AG04450 (cell line): ENCODE measurements at places on chromosomes 6 and 20.
A peak's percentile ranks its signal among the peaks of the same experiment; 100 is the strongest.

- no peak for DNase-seq
Observed at GRCh38 chr6:94673251-94673650, 904.1 kb upstream of the MANEA start.

- no peak for DNase-seq
Observed at GRCh38 chr6:17018425-17018824, 83.4 kb upstream of the STMND1 start.

- DNase-seq = peak; percentile 10
Observed at GRCh38 chr6:150417899-150418826, 49.4 kb downstream of the IYD start.

- DNase-seq = no peak
Observed at GRCh38 chr6:137645850-137646249, 151.7 kb upstream of the OLIG3 start.

GRCh38 chr6:11426571-11426970 lies 111.0 kb upstream of the TMEM170B start:
- no peak for DNase-seq

- DNase-seq = no peak
Observed at GRCh38 chr20:49846206-49846807, 33.7 kb downstream of the SLC9A8 start.

GRCh38 chr6:149851461-149852110 lies 12.6 kb downstream of the LRP11 start:
- no peak for DNase-seq

DNA sequence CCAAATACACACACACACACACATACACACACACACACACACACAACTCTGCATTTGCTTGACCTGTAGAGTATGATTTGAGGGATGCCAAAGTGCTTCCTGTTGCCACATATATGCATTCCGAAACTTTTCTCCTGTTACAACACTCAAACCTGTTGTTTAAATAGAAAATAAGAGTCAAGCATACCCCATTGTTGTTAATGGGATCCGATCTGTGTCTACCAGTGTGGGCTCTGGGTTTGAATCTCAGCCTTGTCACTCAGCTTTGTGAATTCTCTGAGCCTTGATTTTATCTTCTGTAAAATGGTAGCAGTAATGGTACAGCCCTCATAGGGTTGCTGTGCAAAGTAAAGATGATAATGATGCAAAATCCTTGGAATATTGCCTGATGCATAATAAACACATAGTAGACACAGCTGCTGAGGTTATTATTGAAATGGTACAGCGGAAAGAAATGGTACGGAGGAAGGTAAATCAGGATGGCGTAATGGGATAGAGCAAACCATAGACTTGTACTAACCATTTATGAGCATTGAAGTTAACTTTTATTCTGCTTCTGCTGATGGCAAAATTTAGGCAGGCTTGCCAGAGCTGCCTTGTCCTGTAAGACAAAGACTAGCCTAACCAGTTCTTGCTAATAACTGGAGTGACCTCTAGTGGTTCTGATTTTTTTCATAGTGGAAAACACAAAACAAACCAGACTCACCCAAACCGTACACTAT lies 113.5 kb upstream of the PHACTR1 start:
- DNase-seq = no peak

- peak; percentile 10 for DNase-seq
Observed at GRCh38 chr6:69090132-69090531, 455.1 kb downstream of the ADGRB3 start.

DNA sequence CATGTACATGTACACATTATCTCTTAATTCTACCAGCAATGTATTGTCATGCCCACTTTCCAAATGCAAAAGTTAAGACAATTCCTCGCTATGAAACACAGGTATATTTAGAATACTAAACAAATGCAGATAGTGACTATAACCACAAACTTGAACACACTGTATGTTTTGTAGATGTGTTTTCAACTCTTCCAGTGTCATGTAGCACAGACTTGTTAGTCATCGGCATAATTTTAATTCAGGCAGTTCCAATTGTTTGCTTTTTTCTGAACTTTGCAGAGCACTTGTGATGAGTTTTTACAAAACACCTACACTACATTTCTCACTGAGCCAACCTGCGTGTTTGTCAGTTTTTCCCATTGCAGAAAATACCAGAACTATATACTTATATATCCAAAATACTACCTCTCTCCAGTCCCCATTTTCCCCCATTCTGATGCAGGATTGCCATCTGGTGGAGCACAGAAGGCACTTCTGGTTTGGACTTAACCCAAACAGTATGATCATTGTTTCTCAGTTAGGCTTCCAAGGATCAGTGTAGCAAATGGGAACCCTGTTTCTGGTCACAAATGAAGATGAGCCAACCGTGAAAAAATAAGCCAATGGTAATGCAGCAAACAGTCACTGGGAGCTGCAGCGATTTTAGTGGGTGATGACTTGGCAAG lies 143.4 kb downstream of the ADGRB3 start:
- DNase-seq = no peak

DNA sequence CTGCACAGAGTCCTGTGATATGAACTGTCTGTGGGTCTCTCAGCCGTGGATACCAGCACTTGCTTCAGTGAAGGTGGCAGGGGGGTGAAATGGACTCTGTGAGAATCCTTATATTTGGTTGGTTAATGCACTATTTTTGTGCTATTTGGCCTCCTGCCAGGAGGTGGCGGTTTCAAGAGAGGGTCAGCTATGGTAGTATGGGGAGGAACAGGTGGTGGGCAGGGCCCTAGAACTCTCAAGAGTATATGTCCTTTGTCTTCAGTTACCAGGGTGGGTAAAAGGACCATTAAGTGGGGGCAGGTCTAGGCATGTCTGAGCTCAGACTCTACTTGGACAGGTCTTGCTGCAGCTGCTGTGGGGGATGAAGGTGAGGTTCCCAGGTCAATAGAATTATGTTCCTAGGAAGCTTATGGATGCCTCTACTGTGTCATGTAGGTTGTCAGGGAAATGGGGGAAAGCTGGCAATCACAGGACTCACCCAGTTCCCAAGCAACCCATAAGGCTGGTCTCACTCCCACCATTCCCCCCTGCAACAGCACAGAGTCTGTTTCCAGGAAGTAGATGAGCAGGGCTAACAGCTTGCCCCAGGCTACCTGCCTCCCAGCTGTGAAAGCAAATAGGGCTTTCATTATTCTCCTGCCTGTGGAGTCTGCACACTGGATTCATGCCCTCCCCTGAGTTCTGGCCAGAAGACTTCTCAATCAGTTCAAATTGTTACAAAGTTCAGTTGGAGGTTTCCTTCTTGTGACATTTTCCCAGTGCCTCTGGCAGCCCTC lies 56.8 kb upstream of the PHIP start:
- no peak for DNase-seq

GRCh38 chr20:62723351-62723750 lies 14.7 kb downstream of the NTSR1 start:
- no peak for DNase-seq

DNA sequence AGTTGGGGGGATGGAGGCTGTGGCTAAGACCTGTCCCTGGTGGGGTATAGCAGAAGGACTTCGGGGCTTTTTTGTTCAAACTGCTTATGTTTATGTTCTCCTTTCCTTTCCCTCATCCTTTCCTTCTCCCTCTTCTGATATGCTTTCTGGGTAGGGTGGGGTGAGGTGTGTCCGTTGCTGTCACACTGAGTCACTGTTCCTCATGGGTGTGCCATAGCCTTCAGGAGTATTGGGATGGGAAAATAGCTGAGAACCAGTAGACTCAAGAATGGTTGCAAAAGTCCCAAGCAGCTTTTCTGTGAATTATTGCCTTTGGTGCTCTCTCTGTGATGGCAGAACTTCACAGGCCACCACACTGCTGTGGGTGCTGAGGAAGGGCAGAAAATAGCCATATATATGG lies 39.6 kb downstream of the TPD52L1 start:
- DNase-seq = no peak

DNA sequence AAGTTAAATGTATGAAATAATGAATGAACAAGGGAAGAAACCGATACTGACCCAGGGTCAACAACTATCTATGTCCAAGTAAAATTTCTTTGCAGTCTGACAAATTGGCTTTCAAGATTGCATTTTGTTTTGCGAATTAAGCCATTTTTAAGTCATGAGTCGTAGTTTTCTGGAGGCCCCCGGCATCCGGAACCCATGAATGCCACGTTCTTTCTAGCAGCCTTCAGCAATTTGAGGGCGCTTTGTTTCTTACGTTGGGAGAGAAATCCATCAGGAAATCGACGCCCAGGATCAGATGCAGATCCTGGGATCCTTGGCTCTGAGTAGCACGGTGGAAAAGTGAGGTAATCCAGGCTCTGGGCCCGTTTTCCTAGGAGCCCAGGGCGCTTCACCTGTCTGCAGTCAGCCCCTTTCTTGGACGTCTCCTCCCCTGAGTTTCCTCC lies 309 bp upstream of the ABRACL start:
- no peak for DNase-seq

DNA sequence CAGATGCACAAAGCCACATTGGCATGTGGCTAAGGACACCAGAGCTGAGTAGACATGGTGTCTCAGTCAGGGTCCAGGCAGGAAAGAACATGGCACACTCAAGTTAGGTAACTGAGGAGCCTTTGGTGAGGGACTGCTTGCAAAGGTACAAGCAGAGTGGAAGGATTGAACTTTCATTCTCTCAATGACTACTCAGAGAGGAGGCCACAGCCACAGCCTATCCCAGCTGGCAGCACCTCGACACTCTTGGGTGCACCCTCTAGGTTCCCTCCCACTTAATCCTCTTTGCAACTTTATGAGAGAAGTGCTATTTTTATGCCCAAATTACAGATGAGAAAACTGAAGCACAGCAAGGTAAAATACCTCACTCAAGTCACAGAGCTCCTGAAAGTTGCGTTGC lies 73.4 kb downstream of the ISM1 start:
- no peak for DNase-seq

- DNase-seq = no peak
Observed at GRCh38 chr20:50191065-50191543, 474 bp downstream of the CEBPB start.
